H1 (cell line): ENCODE measurements at places on chromosomes 1 and 21. TPM values are rescaled to one million over a fixed set of nuclear protein-coding genes. Genes with fewer than 3 reads are reported as not detected.

The TMEM81 gene
- 5.8 and 5.9 TPM in 2 replicates for total RNA-seq

DNA sequence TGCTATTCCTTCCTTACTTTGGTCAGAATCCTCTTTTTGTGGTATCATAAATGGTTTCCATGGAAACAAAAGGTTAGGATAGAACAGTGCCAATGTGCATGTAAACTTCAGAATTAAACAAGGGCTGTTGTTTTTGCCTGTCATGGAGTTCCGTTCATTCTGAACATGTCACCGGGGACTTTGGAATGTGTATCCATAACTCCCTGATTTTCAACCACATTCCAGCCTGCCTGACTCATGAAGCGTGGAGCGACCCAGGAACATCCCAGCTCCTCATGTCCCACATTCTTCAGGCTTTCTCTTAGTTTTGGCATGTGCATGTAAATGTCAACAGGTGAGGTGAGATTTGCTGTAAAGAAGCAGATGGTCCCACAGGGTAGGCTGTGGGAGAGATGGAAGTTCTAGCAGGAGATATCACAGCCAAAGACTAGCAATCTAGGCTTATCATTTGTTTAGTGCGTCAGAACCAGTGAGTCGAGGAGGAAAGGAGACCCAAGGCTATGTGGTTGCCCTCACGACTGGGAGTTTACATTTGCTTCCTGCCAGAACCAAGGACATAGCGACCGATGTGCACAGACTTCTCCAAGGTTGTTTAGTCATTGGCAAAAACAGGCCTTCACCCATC is 23.0 kb upstream of the DNAJC11 start:
- no peaks in the 10 kb centered on the region for H3K27me3 ChIP-seq
- H3K27ac ChIP-seq = no peak overlapping the region
- no peaks in the 10 kb centered on the region for H3K4me1 ChIP-seq
- no peak for DNase-seq

- no peaks in the 10 kb centered on the region for H3K4me1 ChIP-seq
- no peaks in the 10 kb centered on the region for H3K36me3 ChIP-seq
- H3K27me3 ChIP-seq = no peaks in the 10 kb centered on the region
- no peak for DNase-seq
- no peak overlapping the region for H3K27ac ChIP-seq
These were observed 838.2 kb upstream of the RGS18 start for GRCh38 chr1:191320062-191320461.

The CD84 gene
- not detected in 2 replicates for total RNA-seq

GRCh38 chr1:8866173-8866791 is 12.2 kb downstream of the ENO1 start:
- DNase-seq = no peak
- H3K36me3 ChIP-seq = peaks cover 73% of the 10 kb centered on the region
- H3K27me3 ChIP-seq = no peaks in the 10 kb centered on the region

The TP73 gene
- 2.9 and 3.1 TPM in 2 replicates for total RNA-seq
